ENCODE measurements at places on chromosomes 16 and 17.

DNA sequence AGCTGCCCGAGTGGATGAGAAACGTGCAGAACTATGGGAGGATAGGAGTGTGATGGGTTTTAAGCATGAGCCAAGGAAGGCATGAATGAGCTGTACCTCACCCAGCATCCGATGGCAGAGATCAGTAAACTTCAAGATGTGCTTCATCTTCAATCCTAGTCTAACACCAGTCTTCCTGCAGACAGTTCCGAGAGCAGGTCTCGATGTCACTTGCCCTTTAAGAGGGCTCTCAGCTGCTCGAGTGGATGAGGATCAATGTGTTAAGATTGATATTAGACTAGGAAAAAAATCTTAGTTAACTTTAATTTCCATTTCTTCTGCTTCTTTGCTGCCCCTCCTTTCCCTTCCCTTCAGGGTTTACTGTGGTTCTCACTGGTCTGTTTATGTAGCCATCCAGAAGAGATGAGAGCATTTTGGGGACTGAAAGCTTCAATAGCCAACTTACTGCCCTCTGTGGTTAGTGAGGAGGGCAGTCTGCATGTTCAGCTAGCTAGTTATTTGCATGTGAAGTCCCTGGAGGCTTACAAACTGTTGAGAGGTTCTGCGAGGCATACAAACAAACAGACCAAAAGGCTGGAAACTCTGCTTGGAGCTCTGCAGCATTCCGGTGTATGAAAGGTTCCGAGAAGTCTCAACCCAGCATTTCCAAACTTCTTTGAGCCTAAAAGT lies 15.3 kb downstream of the KLHL36 start:
- DNase-seq = no peak

- DNase-seq = no peak
Measured at GRCh38 chr17:51702963-51703360, 442.6 kb downstream of the UTP18 start.

DNA sequence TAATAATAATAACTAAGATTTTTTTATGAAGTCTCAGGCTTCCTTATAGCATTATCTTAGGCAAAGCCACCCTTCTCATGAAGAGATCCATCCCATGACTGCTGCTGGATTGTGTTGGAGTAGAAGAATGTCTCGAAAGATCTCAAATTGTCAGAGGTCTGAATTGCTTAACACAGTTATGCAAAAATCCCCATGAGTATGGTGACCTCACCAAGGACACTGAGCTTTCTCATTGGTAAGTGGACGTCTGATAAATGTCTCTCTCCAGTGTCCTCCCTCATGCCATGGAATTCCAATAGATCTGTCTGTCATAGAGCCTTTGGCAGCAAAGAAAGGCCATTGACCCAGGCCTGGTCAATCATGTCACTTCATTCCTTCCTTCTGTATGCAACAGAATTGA lies 264.5 kb downstream of the CDH11 start:
- DNase-seq = no peak

GRCh38 chr17:69448431-69449102 lies 34.1 kb downstream of the MAP2K6 start:
- DNase-seq = no peak

GRCh38 chr16:65000654-65001053 lies 121.2 kb downstream of the CDH11 start:
- DNase-seq = no peak

DNA sequence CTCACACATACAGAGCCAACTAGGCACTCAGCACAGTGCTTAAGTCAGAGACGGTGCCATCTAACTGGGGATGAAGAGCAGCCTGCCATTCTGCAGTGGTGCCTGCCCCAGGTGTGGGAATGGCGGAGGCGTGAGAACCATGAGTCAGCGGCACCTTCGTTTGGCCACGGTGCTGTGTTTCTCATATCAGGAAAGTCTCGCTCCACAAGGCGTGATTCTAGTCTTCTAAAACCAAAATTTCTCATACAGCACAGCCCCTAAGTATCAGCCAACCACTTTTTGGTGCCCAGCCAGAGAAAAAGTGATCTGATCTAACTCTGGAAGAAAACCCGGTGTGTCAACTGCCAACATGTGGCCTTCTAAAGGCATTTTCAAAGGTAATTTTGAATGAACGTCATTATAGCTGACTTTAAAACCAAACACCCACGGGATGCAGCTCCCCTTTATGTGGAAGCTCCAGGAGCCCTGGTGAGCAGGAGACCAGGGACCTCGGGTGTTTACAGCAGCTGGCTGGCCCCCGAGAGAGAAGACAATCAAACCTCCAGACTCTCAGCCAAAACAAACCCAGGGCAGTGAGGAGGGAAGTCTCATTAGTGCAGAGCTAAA lies 54.6 kb downstream of the ABCC12 start:
- DNase-seq = no peak

DNA sequence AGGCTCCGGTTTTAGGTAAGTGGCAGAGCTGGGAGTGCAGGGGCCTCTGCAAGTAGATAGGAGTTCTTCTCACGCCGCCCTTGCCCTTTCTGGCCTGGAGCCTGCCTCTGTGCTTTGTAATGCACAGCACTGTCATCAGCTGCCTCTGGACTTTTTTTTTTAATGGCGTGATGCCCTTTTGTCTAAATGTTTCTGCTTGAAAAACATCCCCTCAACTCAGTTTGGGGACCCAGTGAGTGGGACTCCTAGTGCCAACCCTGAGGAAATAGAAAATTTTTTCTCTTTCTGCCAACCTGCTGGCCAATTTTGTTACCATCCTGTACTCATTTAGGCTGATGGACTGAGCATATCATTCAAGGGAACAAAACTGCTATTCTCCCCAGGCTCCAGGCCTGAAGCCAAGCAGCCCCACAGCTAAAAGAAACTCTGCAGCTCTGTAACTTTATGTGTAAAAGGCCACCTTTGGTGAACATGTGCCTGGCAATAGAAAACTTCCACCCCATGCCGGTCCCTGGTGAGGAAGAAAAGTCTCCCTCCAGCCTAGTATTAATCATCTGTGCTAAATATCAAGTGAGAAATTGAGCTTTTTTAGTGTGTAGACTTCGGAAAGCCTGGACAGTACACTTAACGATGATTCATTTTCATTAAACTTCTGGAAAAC lies 22.5 kb downstream of the SLC6A2 start:
- DNase-seq = no peak

GRCh38 chr16:86917471-86918365 lies 339.4 kb downstream of the FOXL1 start:
- DNase-seq = no peak

GRCh38 chr17:51646539-51646938 lies 386.2 kb downstream of the UTP18 start:
- no peak for DNase-seq

GRCh38 chr17:76570457-76570856 lies 15.2 kb downstream of the ST6GALNAC2 start:
- DNase-seq = no peak

DNA sequence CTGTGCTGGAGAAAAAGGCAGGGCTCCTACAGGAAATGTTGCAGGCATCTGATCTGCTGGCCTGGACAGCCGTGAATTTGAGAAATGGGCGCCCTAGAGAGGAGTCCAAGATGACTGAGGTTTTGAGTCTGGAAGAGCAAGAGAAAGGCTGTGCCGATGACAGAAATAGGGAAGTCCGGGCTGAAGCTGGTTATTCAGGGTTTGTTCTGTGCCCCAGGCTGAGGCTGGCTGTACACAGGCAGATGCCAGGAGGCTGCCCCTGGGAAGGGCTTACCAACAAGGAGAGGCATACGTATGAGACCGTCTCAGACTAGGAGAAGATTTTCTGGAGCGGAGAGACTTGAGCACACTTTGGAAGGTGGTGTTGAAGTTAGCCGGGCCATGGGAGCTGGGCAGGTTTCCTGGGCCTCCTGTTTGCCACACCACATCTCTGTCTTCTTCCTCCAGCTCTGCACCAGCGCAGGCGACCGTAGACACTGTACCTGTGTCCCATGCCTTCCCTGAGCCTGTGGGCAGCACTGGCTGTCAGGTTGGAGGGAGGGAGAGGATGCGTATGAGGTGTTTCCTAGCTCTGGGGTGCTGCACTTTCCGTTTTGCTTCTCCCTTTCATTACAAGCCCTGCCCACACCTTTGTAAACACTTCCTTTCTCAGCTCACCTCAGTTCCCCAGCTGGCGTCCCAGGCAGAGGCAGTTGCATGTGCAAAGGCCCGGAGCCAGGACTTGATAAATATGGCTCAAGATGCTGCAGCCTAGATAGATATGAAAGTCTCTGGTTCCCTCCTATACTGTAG lies 80.8 kb downstream of the SPECC1 start:
- DNase-seq = no peak

GRCh38 chr16:11180489-11180888 lies 75.5 kb downstream of the SOCS1 start:
- DNase-seq = no peak

DNA sequence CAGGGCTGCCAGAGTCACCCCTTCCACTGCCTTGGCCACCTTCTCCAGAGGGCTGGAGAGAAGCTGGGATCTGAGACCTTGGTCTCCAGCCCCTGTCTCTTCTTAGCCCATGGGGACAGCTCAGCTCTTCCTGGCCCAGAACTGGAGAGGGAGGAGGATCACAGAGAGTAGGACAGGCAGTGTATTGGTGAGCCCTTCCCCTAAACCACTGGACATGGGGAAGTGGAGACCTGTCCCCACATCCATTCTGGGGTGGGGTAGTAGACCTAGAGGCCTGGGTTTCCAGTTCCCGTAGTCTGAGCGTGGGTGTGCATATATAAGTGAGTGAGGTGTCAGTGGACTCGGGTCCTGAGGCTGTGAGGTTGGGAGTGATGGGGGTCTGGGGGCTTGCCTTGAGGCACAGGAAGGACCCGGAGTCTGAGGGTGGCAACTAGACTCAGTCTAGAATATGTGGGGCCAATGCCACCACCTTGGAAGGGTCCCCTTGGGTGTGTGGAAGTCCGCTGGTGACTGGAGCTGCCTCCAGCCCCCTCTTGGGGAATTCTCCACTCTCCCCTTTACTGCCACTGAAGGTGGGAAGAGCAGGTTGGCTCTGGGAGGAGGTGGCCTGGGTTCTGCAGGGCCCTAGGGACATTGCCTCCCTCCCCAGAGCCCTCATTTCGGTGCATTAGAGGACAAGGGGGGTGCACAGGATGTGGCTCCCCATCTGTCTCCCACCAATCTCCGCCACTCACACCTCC lies 19.9 kb downstream of the GJD3 start:
- no peak for DNase-seq

DNA sequence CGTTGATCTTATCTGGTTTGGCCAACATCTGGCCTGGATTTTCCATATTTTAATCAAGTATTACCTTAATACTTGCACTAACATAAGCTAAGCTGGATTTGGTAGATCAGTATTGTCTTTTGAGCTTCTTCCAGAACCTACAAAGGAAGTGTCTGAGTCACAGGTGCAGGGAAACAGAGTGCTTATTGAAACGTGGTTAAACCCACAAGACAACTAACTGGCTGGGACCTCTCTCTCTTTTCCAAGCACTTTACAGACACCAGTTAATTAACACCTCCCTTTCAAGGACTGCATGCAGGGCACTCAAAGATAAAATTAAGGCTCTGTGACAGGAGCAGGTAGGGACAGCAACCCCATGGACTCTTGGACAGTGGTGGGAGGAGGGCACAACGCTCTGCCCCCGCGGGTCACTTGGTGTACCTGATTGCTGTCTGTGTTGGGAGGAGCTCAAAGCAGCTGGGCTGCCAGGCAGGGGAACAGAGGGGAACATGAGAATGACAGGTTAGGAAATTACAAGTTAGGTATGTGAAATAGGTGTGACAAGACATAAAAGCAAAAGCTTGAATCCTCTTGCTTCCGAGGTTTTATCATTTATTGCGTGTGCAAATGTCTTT lies 133.7 kb upstream of the MON1B start:
- no peak for DNase-seq
